Dorsolateral prefrontal cortex (tissue), 122 donors: ENCODE measurements at places on chromosomes 7 and 10. TPM values are rescaled to one million over a fixed set of nuclear protein-coding genes. Genes with fewer than 3 reads are reported as not detected.
A peak's percentile ranks its signal among the peaks of the same experiment; 100 is the strongest.

DNA sequence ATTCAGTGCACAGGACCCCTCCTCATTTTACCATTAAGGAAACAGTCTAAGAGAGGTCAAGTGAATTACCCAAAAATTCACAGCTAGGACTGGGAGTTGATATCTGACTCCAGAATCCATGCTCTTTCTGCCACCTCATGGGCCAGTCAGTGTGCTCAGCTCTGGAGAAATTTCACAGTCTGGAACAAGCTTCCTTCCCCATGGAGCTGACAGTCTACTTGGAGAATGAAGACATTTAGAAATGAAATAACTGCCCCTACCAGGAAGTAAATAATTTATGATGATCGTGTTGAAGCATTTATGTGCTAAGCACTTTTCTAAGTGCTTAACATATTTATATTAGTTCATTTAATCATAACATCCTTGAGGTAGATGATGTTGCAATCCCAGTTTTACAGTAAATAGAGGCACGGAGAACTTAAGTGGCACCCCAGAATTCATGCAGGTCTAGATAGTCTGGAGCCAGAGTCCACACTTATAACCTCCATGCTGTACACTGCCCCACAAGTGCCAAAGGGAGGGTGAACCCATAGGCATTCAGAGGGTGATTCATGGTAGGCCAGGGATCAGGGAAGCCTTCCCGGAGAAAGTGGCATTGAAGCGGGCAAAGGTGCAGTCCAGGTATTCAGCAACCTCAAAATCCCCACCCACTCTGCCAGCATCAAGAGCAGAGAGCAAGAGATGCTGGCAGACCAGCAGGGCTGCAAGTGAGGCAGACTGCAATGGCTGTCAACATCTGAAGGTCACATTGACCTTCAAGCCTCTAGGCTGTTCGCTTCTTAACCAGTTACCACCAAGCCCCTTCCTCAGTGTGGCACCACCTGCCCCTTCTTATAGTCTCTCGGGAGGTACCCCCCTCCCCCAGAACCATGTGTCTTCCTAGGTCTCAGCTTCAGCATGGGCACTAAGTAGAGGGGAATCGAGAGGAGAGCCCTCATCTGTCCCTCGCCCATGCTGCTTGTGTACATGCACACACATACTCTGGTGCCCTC lies 38.4 kb upstream of the LRRC4 start:
- DNase-seq, result no peak

GRCh38 chr7:36161996-36162395 lies 8.9 kb downstream of the EEPD1 start:
- no peak for DNase-seq

GRCh38 chr10:86956195-86956847 lies 1.1 kb downstream of the MMRN2 start:
- no peak for DNase-seq

DNA sequence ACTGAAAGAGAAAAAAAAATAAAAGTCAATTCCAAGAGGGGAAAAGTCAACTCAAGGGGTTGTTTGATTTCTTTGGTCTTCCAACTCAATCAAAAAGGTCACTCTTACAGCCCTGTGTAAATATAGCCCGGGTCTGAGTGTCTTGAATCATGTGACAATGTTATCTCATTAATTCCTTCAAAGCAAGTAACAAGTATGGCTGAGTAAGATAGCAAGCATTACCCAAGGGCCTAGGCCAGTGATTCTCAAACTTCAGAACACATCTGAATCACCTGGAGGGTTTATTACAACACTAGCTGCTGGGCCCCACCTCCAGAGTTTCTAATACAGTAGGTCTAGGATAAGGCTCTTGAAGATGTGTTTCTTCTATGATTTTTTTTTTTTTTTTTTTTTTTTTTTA lies 125.0 kb downstream of the PRLHR start:
- no peak for DNase-seq

- DNase-seq, result peak; percentile 48
Measured at GRCh38 chr10:14325325-14325955, 5.3 kb downstream of the FRMD4A start.

Gene RPEL1
- not detected for total RNA-seq

DNA sequence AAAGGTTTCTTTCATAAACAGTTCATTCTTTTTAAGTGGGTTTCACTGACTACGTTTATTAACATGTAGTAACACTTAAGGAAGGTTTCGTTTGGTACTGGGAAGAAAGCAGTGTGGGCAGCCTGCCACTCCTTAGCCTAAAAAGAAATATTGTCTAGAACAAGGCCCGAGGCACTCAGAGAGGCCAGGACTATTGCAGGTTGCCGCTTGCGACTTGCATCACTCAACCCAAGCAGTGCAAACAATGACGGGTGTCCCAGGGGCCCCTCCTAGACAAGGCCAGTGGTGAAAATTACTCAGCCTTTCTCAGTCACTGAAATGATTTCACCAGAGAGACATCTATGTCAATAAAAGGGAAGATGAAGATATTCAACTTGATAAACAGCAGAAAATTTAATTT lies 243.9 kb downstream of the SNX13 start:
- DNase-seq, result no peak

GRCh38 chr7:87499494-87499893 lies 24.0 kb upstream of the ABCB4 start:
- no peak for DNase-seq

Gene SPRN
- 25.0 TPM for total RNA-seq

DNA sequence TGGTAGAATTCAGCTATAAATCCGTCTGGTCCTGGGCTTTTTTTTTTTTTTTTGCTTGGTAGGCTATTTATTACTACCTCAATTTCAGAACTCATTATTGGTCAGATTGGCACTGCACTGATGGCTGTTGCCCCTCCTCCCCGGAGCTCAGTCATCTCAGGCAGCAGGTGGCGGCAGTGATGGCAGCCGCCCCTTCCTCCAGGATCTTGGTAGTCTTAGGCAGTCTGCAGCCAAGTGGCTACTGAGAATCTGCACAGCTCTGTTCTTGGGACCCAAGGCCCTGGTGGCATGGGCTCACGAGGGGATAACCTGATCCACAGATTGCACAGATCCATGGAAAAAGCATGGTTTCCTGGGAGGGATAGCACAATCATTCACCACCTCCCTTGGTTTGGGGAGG lies 77.9 kb downstream of the GPR85 start:
- no peak for DNase-seq

Gene FKBP6
- not detected for total RNA-seq
